CD4-positive, alpha-beta T cell treated with Interleukin-1 beta for 1 hour (primary cell): ENCODE measurements at places on chromosomes 1 and 21.

DNA sequence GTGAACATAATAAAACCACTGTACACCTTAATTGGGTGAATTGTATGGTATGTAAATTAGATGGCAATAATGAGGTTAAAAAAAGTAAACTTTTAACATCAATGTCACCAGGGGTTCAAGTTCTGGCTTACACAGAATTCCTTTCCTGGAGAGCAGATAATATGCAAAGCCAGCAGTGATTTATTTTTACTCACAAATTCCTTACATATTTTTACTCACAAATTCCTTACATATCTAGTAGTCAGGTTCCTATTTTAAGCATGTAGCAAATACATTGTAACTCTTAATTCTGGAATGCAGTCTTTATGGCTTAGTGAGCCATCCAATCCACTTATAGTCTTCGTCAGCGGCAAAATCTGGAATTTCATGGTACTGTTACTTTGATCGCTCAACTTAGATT, 1.3 kb upstream of the UBE4B start:
- DNase-seq = no peak

GRCh38 chr1:212281590-212281989, 3.6 kb upstream of the PPP2R5A start:
- no peak for DNase-seq

GRCh38 chr1:65979136-65980044, 186.7 kb downstream of the PDE4B start:
- no peak for DNase-seq

GRCh38 chr1:107673006-107673405, 292.0 kb downstream of the VAV3 start:
- DNase-seq = no peak

DNA sequence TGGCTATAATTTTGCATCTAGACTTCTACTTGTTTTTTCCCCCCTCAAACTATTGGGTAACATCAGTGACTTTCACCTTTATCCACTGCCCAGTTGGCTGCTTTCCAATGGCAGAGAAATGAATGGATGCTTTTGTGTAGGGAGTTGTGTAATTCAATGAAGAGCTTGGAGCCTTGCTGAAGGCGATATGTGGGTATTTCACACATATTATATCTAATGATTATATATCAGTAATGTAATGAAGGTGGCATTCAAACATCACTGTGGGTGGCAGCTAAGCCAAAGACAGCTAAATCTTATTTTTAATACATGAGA, 81.2 kb downstream of the TGFB2 start:
- DNase-seq = no peak

DNA sequence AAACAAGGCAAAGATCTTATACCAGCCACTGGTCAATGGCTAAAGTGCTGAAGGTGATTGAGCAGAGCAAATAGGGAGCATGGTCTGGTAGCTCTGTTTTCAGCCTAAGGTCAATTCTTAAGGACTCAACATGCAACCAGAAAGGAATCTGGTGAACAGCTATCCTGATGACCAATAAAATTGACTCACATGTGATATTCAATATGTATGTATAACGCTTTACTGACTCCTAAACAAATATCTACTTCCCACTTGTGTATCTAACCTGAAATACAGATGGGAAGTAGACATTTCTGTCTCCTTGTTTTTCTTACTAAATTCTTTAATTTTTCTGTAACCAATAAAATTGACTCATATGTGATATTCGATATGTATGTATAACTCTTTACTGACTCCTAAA, 24.9 kb upstream of the CTH start:
- DNase-seq = no peak

DNA sequence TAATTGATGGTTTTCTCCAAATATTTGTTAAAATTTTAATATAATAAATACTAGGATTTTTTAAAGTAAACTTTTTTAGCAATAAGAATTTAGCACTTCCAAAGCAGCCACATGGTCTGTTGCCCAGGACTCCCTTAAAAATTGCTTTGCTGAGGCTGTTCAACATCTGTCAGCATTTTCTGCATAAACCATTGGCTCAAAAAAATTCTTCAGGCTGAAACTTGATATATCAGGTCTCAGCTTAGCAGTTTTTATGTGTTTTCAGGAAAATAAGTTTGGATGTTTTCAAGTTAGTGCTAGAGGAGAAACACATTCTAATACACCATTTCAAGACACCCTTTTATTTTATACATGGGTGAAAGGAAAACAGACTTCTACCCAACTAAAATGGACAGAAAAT, 69.1 kb upstream of the C1orf105 start:
- no peak for DNase-seq

DNA sequence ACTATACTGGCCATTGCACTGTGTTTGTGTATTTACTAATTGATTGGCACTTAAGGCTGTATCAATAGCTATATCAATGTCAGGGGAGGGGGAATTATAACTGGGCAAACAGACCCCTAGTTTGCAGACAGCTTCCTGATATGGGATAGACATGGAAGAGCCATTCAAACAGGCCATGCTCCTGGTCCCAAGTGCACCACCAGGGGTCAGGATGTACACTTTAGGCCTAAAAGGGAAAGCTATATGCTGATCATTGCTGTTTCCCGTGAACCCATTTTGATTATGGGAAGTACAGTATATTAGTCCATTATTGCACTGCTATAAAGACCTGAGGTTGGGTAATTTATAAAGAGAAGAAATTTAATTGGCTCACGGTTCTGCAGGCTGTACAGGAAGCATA, 124.9 kb upstream of the BACE2 start:
- DNase-seq = no peak

DNA sequence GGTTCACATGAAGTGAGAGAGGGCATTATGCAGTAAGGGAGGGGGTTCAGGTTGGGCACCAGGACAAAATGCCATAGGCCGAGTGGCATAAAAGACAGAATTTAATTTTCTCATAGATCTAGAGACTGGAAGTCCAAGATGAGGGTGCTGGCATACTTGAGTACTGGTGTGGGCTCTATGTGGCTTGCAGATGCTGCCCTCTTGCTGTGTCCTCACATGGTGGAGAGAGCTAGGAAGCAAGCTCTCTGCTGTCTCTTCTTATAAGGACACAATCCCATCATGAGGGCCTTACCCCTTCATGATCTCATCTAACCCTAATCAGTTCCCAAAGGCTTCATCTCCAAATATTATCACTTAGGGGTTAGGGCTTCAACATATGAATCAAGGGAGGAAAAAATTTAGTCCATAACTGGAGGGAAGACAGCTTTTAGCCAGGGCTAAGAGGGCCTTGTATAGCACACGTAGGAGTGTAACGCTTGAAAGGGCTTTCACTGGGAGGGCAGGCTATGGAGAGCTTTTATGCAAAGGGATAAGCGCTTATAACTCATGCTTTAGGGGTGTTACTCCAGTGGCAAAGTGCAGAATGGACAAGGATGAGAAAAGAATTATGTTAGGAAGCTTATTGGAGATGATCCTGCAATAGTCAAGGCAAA, 64.5 kb downstream of the PLPPR5 start:
- peak; percentile 12 for DNase-seq

DNA sequence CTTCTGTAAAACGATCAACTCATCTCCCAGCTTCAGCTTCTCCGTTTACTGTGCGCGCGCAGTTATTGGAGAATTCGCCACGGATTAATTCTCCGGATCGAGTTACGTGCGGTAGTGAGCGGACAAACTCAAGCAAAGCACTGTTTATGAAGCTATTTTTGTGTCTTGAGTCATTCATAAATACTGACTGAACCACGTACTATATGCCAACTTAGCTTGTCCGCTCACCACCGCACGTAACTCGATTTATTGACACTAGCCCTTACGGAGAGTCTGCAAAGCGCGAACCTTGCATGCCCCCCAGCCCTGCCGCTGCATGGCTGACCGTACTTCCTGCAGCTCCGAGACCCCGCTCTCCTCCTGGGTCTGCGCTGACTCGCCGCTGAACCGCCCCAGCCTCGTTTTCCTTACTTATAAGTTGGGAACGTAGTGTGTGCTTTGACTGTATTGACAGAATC, 773 bp downstream of the CHD1L start:
- no peak for DNase-seq

DNA sequence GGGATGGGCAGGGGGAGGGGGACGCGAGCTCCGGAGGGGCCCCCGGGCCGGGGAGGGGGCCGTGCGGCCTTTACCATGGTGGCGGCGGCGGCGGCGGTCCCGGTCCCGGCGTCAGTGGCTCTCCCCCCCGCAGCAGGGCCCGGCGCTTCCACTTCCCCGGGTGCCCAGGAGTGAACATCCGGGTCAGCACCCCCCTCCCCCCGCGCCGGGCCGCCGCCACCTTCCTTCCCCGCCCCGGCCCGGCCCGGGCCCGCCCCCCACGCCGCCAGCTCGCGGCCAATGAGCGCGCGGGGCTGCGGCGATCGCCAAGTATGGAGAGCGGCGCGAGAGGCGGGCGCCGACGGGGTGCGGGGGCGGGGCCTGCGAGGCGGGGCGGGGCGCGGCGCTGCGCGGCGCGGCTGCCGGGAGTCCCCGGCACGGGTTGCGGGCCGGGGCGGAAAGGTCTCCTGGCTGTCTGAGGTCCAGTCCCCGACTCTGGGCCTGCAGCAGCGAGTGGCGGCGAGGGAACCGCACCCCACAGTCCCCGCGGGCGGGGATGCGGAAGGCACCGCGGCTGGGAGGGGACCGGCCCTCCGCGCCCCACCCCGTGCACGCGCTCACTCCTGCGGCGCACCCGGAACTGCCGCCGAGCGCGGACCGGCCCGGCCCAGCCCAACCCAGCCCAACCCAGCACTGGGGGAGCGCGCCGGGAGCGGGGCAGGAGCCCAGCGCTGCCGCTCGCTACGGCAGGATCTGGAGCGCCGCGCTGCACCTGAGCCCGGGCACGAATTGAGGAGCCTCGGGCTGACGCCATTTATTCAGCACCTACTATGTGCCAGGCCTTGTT, at the start of gene CAPZB:
CAPZB (minus strand) TSS at position 178 of the 826 bp plus-strand sequence; CDS start at position 77, 101 bp downstream.
- DNase-seq = peak; percentile 94

- no peak for DNase-seq
These were observed 55.4 kb downstream of the LPGAT1 start for GRCh38 chr1:211775170-211775569.

DNA sequence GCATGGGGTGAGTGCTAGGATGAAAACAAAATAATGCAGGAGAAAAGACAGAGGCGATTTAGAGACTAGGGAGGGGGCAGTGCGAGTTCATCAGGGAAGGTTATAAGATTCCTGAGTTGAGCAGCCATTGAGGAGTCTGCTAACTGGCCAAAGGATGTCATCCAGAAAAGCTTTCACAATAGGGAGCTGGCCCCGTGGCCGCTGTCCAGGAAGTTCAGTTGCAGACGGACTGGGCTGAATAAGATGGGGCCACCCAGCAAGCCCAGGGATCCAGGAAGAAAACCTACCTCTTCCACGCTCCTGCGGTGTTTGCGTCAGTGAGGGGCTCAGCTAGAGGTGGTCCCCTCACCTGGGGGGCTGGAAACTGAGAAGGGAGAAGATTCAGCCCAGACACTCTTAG, 4.0 kb upstream of the PKP1 start:
- DNase-seq = no peak

GRCh38 chr1:25467193-25467592, 36.5 kb downstream of the MACO1 start:
- no peak for DNase-seq

GRCh38 chr1:147492207-147492606, 49.1 kb upstream of the BCL9 start:
- DNase-seq = no peak

DNA sequence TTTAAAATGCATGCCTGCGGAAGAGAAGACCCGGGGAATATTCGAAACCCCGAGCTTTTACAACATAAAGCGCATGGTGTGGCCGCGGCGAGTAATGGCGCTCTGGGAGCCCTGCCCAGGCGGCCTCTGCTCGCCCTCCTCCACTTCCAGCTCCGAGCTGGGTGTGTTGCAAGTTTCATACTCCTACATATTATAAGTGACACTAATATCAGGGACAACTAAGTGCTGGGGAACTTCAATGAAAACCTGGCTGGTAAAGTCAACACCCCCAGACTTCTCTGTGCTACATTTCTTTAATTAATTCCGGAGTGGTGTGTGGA, 11.8 kb downstream of the SIM2 start:
- no peak for DNase-seq

- no peak for DNase-seq
These were observed 257.8 kb upstream of the HOOK1 start for GRCh38 chr1:59556802-59557548.

GRCh38 chr1:17567582-17567981, 28.1 kb downstream of the ARHGEF10L start:
- no peak for DNase-seq

DNA sequence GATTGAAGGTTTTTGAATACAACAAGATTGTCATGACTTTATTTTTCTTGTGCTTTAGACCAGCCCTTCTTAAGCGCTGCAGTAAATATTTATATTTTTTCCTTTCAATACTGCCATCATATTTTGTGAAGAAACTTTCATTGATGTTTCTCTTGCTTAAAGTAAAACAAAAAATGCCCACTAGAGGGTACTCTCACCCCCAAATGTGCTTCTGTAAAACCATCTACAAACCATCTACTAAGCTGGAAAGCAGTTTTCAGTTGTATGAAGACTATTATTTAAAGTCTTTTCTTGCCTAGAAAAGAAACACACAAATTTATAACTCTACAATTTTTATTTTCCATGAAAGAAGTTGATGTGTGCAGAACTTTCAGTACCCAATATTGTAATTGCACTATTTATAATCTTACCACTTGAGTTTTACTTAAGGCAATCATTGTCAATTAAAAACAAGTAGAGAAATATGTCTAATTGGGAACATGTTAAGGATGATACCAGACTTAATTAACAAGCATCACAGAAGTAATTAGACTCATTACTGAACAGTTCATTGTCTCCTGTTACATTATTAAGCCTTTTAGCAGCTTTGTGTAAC, 10.7 kb downstream of the LEPR start:
- peak; percentile 34 for DNase-seq

- no peak for DNase-seq
These were observed 2.0 kb downstream of the ARHGEF16 start for GRCh38 chr1:3456449-3456963.

- no peak for DNase-seq
These were observed 1699.1 kb downstream of the BRINP3 start for GRCh38 chr1:188778578-188778977.

GRCh38 chr1:6868660-6869380, 83.6 kb downstream of the CAMTA1 start:
- DNase-seq = no peak

GRCh38 chr1:206495493-206496046, 11.8 kb upstream of the RASSF5 start:
- no peak for DNase-seq

DNA sequence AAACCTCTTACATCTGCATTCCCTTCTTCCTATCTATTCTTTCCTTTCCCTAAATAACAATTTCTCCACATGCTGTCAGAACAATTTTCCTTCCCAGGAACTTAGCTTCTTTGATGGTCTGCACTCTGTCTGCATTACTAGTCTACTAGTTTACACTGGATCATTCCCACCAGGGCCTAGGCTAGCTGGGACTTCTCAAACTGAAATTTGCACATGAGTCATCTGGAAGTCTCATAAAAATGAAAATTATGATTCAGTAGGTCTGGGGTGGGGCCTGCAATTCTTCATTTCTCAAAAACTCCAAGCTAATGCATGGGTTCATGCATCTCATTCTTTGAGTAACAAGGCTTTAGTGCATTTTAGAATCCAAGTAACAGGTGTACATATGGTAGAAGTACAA, 74.2 kb downstream of the GABPA start:
- DNase-seq = no peak

GRCh38 chr1:3174487-3175247, 105.7 kb downstream of the PRDM16 start:
- DNase-seq = no peak

- no peak for DNase-seq
These were observed 11.0 kb upstream of the LDLRAD2 start for GRCh38 chr1:21801100-21801499.
